ENCODE measurements at places on chromosomes 2 and 18. TPM values are rescaled to one million over a fixed set of nuclear protein-coding genes. Genes with fewer than 3 reads are reported as not detected.

DNA sequence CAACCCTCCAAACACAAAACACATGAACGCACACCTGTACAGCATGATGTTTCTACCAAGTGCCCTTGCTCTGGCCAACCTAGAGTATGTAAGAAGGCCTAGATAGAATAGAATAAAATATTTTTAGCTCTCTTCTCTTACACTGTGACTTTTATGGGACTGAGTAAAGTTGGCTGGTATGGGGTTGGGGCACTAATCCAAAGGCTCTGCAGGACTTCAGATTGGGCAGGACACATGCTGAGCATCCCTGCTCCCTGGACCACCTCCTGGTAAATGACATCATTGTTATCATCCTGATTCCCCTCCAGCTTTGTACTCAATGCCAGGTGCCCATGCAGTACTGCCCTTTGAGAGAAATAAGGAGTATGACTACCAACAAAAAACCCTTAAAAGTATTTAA, 322.2 kb downstream of the SLC8A1 start:
- H3K4me1 ChIP-seq, result peaks cover 50% of the 10 kb centered on the region
- no peak for DNase-seq
- H3K27me3 ChIP-seq, result no peaks in the 10 kb centered on the region
- H3K27ac ChIP-seq, result peak overlapping the region; percentile 57
- H3K4me3 ChIP-seq, result no peak overlapping the region

GRCh38 chr2:86286516-86286915, 50.9 kb downstream of the REEP1 start:
- no peak overlapping the region for H3K4me3 ChIP-seq
- H3K4me1 ChIP-seq, result no peaks in the 10 kb centered on the region
- H3K36me3 ChIP-seq, result no peaks in the 10 kb centered on the region
- DNase-seq, result peak; percentile 17
- H3K27me3 ChIP-seq, result peaks cover 52% of the 10 kb centered on the region

DNA sequence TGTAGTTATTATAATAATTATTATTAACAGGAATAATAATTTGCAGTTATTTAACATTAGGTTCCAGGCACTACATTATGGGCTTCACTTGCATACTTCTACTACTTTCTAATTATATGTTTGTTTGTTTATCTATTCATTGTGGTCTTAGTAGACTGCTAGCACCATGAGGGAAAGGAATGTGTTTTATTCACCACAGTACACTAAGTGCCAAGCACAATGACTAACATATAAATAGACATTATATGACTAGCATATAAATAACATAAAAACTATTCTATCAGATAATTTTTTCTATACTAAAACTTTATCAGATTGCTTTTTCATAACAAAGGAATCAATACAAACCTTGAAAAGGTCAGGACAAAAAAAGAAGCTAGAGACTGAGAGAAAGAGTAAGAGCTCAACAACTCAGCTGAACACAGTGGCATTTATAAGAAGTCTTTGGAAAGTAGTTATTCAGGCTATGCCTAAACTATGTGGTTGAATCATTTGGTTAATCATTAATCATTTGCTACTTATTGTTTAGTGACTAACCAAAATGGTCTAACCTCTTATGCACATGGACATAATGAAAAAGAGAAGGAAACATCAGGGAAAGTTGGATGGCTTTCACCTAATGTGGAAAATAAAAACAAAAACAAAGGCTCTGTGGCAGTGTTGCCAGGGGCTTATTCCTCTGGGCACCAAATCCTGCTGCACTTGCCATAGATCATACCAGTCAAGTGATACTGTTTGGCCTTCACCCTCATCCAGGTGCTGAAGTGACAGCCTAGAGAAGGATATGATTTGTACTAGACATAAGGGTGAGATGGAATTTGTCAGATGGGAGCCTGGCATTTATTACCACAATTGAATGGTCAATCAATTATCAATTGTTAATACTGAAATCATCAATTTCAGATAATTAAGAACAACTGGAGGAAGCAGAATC, 174.9 kb downstream of the ETAA1 start:
- no peak overlapping the region for H3K4me3 ChIP-seq
- no peak for DNase-seq
- H3K36me3 ChIP-seq, result no peaks in the 10 kb centered on the region
- H3K27me3 ChIP-seq, result no peaks in the 10 kb centered on the region
- peaks cover 21% of the 10 kb centered on the region for H3K4me1 ChIP-seq

- H3K27ac ChIP-seq, result no peak overlapping the region
- no peak for DNase-seq
- H3K4me1 ChIP-seq, result peaks cover 4% of the 10 kb centered on the region
Measured at GRCh38 chr2:69973335-69973735, 11.9 kb upstream of the ASPRV1 start.

- H3K4me3 ChIP-seq, result no peak overlapping the region
- no peaks in the 10 kb centered on the region for H3K36me3 ChIP-seq
- DNase-seq, result no peak
- H3K4me1 ChIP-seq, result no peaks in the 10 kb centered on the region
Measured at GRCh38 chr2:165745916-165746315, 48.1 kb downstream of the GALNT3 start.

DNA sequence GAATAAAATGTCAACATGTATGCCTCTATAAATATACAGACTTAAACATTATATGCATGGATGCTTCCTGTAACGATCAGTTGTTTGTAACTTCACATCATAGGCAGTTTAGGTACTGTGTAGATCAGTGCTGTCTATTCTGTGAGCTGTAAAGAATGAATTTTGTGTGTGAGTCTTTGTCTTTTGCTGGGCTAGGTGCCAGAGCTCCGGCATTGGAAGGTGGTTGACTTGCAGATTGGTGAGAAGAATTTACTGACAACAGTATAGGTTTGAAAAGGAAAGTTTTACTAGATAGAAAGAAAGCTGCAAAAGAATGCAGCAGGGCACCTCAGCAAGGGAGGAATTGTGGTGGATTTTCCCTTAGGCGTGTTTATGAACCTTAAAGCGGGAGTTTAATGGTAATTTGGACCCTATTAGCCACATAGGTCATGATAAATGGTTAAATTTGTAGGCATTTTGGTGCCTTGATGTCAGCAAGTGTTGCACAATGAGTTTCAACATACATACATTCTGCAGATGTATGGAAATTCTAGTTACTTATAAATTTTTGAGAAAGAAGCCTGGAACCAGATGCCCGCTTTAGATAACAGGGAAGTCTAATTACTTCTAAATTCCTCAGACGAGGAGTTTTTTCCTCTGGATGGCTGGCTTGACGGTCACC, 6.7 kb upstream of the QPCT start:
- no peak overlapping the region for H3K27ac ChIP-seq
- peaks cover 12% of the 10 kb centered on the region for H3K27me3 ChIP-seq
- no peaks in the 10 kb centered on the region for H3K4me1 ChIP-seq
- no peak for DNase-seq
- H3K4me3 ChIP-seq, result no peak overlapping the region

- H3K27ac ChIP-seq, result no peak overlapping the region
- no peaks in the 10 kb centered on the region for H3K27me3 ChIP-seq
- no peak for DNase-seq
- H3K4me3 ChIP-seq, result no peak overlapping the region
- H3K4me1 ChIP-seq, result no peaks in the 10 kb centered on the region
Measured at GRCh38 chr18:66325251-66325650, 278.6 kb downstream of the CDH19 start.

DNA sequence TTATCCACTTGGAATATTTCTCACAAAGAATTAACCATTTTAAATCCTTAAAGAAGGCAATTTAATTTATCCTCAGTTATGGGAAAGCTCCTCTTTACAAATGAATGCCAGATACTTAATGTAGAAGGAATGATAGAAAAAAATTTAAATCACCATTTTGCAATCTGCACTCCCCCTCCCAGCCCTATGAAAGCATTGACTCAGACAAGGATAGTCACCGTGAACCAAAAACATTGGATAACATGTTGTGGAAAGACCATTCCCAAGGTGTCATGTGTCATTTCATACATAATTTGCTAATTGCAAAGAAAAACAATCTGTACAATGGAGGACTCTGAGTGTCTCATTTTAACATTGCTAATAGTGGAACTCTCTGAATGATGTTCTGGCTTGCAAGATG, 421.0 kb downstream of the TXNL1 start:
- no peak overlapping the region for H3K4me3 ChIP-seq

GRCh38 chr2:144453486-144454158, 66.3 kb downstream of the ZEB2 start:
- H3K27me3 ChIP-seq, result no peaks in the 10 kb centered on the region
- H3K36me3 ChIP-seq, result peaks cover 16% of the 10 kb centered on the region
- H3K4me3 ChIP-seq, result no peak overlapping the region

- peaks cover 25% of the 10 kb centered on the region for H3K36me3 ChIP-seq
- H3K4me1 ChIP-seq, result peaks cover 64% of the 10 kb centered on the region
- no peak overlapping the region for H3K4me3 ChIP-seq
- no peak for DNase-seq
Measured at GRCh38 chr2:36439084-36439483, 83.5 kb downstream of the CRIM1 start.

DNA sequence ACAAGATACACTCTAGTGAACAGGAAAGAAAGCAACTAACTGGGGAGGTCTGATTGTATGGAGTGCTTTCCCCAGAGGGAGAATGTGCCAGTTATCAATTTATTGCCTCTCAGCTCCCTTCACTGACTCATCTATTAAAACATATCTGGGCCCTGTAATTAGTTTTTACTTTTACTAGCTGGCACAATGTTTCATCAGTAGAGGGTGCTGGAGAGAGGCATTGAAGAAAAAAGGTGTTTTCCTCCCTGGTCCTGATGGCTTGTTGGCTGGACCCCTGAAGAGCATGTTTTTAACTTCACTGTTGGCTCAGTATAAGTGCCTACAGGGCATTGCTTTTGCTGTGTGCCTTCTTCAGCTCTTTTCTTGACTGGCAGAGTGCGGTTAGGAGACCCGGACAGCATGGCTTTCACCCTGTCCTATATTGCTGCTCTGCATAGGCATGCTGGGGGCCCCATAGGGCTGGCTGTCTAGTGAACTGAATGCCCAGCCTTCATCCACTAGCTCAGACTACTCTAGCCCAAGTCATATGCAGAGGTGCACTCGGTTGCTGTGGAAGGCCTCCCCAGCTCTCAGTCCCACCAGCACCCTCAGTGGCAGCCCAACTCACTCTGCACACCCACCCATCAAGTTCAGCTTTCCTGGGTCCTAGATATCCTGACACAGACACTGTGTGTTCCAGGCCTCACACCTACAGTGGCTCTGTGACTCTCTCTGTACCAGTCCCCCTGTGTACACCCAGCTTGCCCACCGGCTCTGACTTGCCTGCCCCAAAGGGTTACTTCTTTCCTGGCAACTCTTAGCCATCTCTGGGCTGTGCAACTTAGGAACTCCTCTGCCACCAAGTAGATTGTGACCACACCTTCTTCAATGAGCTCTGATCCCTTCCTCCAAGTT, 62.3 kb upstream of the ACYP2 start:
- DNase-seq, result no peak
- H3K27ac ChIP-seq, result no peak overlapping the region
- peaks cover 14% of the 10 kb centered on the region for H3K36me3 ChIP-seq
- H3K4me1 ChIP-seq, result peaks cover 6% of the 10 kb centered on the region
- H3K27me3 ChIP-seq, result no peaks in the 10 kb centered on the region

DNA sequence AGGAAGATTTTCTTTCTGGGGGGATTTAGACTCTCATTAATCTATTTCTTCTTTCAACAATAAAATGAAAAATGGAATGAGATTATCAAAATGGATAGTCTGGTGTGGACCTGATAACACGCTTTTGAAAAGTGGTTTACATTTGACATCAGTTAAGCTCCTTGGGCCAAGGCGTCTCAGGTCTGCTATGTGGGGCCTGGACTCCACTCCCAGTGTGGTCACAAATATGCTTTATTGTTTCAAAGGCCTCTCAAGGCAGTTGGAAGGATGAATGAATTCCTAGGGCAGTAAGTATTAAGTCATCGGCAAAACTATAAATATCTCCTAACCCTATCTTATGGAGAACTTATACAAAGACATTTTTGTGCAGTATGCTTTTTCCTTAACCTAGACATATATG, 74.5 kb downstream of the ETAA1 start:
- H3K36me3 ChIP-seq, result no peaks in the 10 kb centered on the region
- H3K4me3 ChIP-seq, result no peak overlapping the region
- H3K27ac ChIP-seq, result no peak overlapping the region
- no peak for DNase-seq

DNA sequence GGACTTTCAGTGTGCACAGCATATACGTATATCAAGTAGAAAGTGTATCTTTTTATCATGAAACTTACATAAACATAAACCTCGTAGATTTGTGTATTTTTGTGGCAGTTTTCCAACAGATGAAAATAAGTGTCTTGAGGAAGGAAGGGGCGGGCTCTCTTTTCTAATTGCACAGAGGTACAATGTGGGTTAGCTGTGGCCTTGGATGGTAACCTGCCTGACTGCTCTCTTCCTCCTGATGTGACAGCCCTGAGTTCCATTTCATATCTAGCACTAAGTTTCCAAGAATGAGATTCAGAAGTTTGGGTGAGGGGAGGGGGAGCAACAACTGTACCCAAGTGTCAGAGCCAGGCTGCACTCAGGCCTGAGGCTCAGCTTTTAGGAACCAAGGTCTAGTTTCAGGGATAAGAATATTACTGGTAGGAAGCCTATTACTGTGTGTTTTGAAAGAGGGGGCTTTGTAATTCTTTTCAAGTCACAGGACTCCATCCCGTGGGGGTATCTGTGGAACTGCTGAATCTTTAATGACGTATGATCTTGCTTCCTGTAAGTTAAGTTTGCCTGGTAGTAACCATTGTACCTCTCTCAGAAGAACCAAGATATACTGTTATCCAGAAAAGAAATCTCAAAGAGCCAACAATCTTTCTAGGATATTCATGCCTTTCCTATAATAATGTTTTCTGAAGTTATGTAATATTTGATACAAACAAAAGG, 483.7 kb downstream of the PTPRM start:
- no peak for DNase-seq
- no peak overlapping the region for H3K4me3 ChIP-seq
- H3K36me3 ChIP-seq, result no peaks in the 10 kb centered on the region
- H3K4me1 ChIP-seq, result peaks cover 56% of the 10 kb centered on the region
- no peak overlapping the region for H3K27ac ChIP-seq

GRCh38 chr2:190912726-190913125, 32.1 kb downstream of the GLS start:
- peaks cover 48% of the 10 kb centered on the region for H3K36me3 ChIP-seq
- no peak overlapping the region for H3K4me3 ChIP-seq

- H3K27me3 ChIP-seq, result no peaks in the 10 kb centered on the region
- no peaks in the 10 kb centered on the region for H3K36me3 ChIP-seq
- no peak overlapping the region for H3K4me3 ChIP-seq
- no peak overlapping the region for H3K27ac ChIP-seq
Measured at GRCh38 chr2:145743011-145743410, 1223.1 kb upstream of the ZEB2 start.

FEV gene
- total RNA-seq, result not detected

DLGAP1 gene
- total RNA-seq, result 0.05 TPM

EVX2 gene
- total RNA-seq, result not detected

RIT2 gene
- not detected for total RNA-seq
